NCI-H1105 treated with DMSO at 0.1 percent for 48 hours (cell line): ENCODE measurements at places on chromosomes 4 and X.
A peak's percentile ranks its signal among the peaks of the same experiment; 100 is the strongest.

- no peak for DNase-seq
These were observed 46.9 kb upstream of the F8A3 start for GRCh38 chrX:155505296-155505695.

DNA sequence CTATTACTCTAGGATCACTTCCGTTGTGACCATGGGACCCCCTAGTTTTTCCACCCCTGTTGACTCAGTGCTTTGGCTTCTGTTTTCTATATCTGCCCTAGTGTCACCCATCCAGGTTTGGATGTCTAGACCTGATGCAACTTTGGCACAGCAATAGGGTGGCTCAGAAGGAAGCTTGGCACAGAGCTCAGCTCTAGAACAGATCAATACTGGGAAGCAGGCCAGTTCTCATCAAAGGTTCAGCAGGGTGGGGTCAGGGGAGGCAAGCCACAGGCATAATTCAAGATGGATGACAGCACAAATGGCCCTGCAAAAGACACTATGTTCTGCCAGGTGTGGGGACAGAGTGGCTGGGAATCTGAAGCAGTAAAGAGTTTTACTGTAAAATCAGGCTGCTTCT, 74.2 kb upstream of the EGFL6 start:
- DNase-seq: peak; percentile 71

DNA sequence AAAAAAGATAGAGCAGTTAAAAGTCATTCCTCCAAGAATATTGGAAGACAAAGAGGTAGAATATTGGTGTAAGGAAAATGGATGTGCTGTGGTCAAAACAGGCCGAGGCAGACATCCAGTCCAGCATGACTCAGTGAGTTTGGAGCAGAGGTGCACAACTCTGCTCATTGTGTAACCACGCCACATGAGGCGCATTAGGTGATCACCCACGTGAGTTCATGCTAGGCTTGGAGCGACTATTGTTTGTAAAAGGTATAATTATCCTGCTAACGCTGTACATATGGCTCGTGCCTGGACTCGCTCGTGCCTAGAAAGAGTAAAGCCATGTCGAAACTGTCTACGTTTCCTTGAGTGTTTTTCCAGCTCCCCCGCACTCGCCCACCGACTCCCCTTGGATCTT, 23.9 kb downstream of the C4orf54 start:
- DNase-seq: peak; percentile 69

DNA sequence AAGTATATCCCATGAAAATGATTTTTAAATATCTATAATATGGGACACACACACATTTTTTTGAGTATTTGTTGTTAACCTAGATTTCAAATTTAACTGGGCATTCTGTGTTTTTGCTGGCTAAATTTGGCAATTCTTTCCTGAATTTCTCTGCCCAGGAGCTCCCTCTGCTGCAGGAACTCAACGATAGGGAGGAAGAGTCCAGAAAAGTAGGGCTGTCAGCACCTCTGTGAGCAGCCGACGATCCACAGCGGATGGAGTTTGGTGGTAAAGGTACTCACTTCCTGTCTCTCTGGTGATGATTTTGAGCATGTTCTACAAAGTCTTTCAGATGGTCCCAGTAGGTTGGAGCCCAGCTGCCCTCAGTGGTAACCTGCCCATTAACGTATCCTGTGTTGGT, 23.1 kb upstream of the TMEM184C start:
- DNase-seq: no peak

- DNase-seq: no peak
These were observed 715.8 kb downstream of the CCSER1 start for GRCh38 chr4:90842960-90843359.

DNA sequence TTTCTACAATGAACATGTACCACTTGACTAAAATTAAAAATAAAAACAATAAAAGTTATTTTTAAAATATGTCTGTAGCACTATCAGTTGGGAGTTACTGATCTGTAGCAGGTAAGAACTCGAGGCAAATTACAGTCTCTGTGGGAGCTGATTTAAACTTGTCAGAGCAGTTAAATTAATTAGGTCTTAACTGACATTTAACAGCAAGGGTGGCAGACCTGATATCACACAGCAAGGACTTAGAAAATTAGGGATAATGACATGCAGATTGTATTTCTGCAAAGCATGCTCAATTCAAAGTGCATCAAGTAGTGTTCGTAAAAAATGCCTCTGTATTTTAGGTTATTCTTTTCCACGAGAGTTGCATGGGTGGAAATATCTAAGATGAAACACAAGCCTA, 208.9 kb downstream of the SPATA18 start:
- no peak for DNase-seq

DNA sequence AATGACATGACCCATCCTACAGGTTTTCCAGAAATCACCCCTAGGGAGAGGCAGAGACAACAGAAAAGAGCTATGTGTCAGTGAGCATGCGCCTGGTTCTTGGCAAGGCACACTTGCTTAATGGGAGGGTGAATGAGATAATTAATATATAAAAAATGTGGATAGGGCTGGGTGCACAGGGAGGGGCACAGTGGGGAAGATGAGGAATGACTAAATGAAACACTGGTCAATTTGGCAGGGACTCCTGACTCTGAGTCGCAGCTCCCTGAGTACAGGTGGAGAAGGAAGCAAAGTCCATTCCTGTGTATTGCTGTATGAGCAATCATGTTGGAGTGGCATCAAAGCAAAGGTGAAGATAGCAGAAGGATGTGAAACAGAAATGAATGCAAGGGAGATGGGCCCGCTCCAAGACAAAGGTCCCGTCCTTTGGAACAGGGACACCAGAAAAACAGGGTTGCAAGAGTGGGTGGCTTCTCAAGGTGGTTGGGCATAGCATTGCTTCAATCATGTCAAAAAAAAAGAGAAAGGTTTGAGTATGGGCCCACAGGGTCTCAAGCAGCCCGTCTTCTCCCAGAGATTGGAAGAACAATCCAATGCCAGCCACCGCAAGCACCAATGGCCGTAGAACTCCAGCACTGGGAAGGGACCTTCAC, 278.4 kb upstream of the AGTR2 start:
- peak; percentile 0 for DNase-seq

GRCh38 chr4:87032884-87033533, 98.2 kb downstream of the AFF1 start:
- DNase-seq: no peak

DNA sequence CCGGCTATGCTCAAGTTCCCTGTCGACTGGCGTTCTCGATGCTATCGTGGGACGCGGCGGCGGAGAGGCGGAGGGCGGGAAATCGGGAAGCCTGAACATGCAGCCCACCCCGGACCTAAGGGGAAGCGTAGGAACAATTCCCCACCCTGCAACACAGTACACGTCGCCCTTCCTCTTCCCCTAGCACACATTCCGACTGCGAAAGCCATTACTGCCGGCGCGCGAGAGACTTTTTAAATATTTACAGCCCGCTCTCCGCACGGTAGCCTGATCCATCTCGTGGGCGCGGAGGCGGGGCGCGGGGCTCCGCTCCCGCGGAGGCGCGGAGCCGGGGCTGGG, 48.1 kb upstream of the BCOR start:
- DNase-seq: no peak

DNA sequence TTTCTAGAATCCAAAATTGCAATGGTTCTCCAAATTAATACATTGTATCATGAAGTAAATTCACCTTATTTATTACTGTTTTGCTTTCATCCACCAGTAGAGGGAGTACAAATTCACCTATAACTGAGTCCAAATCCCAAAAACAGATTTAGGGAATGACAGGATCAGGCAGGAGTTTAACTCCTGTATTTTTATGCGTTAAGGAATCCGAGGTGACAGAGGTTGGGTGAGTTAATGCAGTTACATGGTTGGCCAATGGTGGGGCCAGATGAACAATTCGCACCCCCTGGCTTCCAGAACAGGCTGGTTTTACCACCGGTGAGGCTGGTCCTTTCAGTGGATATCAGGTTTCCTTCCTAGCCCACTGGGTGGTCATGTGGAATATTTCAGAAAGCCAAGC, 82.4 kb downstream of the MTNR1A start:
- peak; percentile 1 for DNase-seq

GRCh38 chrX:56813318-56813837, 84.3 kb downstream of the NBDY start:
- no peak for DNase-seq

- DNase-seq: no peak
These were observed 13.9 kb downstream of the TMEM165 start for GRCh38 chr4:55409468-55410171.

DNA sequence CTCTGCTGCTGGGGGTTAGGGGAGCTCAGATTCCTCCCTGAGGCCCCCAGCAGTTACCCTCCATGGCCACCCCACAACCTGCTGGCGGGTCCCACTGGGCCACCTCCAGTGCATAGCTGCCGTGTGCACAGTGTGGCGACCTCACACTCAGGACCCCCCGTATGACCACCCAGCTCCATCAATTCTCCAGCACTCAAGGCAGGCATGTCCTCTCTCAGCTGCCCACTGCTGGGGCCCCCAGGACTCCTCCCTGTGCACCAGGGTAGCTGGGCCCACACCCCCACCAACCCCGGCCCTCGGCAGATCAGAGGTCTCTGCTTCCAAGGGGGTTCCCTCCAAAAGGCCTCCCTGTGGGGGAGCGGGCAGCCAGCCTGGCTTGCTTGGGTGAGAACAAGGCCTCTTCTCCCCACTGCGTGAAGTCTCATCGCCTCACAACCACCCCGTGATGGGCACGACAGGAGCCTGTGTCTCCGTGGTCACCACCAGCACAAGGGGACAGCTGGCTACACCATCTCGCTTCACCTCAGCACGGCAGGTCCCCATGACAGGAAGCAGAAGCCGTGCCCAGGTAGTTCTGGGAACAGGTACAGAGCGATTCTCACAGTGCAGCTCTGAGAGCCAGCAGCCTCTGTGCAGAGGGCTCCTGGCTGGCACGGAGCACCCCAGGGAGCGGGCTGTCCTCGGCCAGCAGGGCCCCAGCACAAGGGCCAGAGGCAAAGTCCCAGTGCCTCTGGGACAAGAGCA, 4.6 kb upstream of the HAUS3 start:
- DNase-seq: no peak

DNA sequence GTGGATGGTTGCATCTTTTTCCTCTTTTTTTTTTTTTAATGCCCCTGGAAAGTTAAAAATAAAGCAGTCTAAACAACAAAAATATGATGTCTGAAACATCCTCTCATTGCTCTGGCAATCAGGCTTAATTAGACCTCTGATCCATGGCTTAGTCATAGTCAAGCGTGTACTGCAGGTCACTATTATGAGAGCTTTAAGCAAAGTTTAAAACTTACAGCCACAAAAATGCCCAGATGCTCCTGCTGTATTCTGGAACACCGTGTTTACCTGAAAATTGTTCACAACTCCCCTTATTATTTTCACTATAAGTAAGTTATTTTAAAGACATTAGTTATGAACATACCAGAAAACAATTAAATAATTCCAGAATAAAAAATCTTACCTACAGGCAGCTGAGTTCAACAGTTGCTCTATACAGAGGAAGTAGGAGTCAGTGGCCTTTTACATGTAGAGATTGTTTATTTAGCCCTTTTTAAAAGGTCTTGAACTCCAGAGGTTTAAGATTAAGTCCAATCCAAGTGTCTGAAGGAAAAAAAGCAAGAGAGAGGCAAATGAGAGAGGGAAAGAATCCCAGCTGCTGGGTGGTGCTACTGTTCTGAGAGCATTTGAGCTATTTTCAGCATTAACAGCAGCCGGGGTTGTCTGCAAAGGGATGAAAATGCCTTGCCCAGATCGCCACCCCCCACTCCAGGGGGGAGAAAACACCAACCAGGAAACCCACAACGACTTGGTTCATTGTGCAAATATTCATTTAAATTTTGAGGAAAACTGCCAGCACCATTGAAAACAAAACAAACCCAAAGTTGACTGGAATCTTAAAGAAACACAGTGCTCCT, 36.9 kb downstream of the SORBS2 start:
- no peak for DNase-seq

DNA sequence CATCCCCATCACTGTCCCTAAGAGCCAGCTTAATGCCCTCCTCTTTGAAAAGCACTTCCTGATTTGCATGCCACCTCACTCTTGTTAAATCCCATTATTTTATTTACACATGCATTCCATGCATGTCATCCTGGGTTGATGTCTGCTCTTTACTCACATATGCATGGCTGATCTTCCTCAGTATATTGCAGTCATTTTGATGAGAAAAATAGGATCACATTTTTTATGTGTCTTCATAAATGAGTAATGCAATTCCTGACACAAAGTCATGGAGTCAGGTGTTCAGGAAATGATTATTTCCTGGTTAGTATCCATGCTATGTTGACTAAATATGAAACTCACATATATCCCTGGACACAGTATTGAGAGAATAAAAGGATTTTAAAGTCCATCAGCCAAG, 204.7 kb downstream of the SLIT2 start:
- DNase-seq: no peak

GRCh38 chr4:179292468-179292867, 1850.2 kb upstream of the AGA start:
- DNase-seq: no peak

DNA sequence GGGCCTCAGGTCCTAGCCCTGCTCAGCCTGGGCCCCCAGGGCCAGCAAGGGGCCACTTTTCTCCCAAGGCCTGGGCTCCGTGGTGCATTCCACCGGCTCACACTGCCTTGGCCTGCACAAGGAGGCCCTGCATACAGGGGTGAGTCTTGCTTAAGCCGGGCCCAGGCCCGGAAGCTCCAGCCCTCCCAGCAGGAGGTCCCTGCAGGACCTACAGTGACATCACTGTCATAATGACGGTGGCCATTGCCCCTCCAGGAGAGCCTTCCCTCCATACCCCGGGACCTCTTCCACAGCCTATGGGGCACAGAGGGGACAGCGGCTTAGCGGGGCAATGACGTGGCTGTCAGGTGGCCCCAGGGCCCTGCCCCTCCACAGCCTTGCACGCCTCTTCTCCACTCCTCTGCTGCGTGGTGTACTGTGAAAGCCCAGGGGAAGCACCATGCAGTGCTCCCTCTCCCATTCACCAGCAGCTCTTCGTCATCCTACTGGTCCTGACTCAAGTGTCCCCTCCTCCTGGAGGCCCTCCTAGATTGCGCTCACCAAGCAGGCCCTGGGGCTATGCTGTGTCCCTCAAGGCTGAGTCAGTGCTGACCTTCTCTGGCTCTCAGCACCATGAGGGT, 32.3 kb upstream of the AFAP1 start:
- DNase-seq: no peak

DNA sequence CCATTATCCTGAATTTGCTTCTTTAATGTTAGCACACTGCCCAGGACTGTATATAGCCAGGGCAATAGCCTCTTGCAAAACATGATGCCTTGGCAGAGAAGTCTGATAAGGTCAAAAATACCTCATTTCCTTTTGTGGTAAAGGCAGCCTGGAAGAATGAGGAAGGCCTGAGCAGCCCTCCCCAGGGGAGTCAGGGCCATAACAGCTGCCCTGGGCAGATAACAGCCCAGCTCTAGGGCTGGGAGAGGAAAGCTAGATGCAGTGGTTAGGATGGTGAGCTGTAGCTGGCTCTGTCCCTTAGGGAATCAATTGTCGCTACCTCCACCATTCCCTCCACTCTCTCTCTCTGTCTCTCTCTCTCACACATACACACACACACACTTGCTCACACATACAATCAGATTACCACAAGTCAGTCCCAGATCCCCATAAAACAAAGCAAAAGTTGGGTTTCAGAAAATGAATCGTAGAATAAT, 29.2 kb downstream of the EFHC2 start:
- DNase-seq: no peak

DNA sequence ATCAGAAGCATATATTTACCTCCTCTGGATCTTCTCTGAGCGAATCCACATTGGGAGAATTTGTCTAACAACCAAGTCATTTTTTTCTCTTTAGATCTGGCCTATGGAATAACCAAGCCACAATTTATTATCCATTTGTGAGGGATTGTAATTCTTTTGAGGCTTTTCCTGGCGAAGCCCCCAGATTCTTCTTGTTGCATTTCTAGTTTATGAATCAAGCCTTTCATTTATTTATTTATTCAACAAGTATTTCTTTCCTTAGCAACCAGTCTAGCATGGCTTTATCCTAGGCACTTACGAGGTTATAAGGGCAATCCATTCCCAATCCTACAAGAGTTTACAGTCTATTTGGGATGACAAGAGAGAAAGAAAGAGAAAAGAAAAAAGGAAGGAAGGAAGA, 18.4 kb upstream of the FNIP2 start:
- no peak for DNase-seq
